ENCODE measurements at places on chromosomes 5 and 9. TPM values are rescaled to one million over a fixed set of nuclear protein-coding genes. Genes with fewer than 3 reads are reported as not detected.

The GPR21 gene
- not detected for polyA plus RNA-seq

The SMC2 gene
- polyA plus RNA-seq = 3.5 TPM

The EGFLAM gene
- polyA plus RNA-seq = 2.4 TPM

The GPR150 gene
- 0.60 TPM for polyA plus RNA-seq

The ASPN gene
- polyA plus RNA-seq = 1.5 TPM

The SPATA31D4 gene
- not detected for polyA plus RNA-seq

The PRR7 gene
- 3.7 TPM for polyA plus RNA-seq

The IL5 gene
- polyA plus RNA-seq = not detected

The MRPS30 gene
- polyA plus RNA-seq = 29.8 TPM

The PTBP3 gene
- 42.5 TPM for polyA plus RNA-seq

The ENTPD8 gene
- 32.4 TPM for polyA plus RNA-seq

The KLHL3 gene
- polyA plus RNA-seq = not detected

The SARDH gene
- 2.1 TPM for polyA plus RNA-seq

The MARCHF6 gene
- 42.2 TPM for polyA plus RNA-seq

The HTR4 gene
- polyA plus RNA-seq = 4.2 TPM

The FOXD4L3 gene
- 0.03 TPM for polyA plus RNA-seq

The TMC1 gene
- 0.51 TPM for polyA plus RNA-seq

The CCDC187 gene
- not detected for polyA plus RNA-seq

The RBM27 gene
- polyA plus RNA-seq = 9.3 TPM

The IFNK gene
- polyA plus RNA-seq = not detected

The PROB1 gene
- under 0.01 TPM for polyA plus RNA-seq

The HAVCR1 gene
- polyA plus RNA-seq = 1.5 TPM

The SLC4A9 gene
- 0.25 TPM for polyA plus RNA-seq

The C9orf153 gene
- polyA plus RNA-seq = not detected

The SLC6A7 gene
- polyA plus RNA-seq = 0.46 TPM

The PCDHGA6 gene
- polyA plus RNA-seq = 0.85 TPM

The AGXT2 gene
- polyA plus RNA-seq = not detected

The BARX1 gene
- 0.23 TPM for polyA plus RNA-seq

The CCDC192 gene
- 2.4 TPM for polyA plus RNA-seq

The MYOZ3 gene
- polyA plus RNA-seq = 0.92 TPM

The BRINP1 gene
- 0.19 TPM for polyA plus RNA-seq

The ORM2 gene
- polyA plus RNA-seq = not detected

The ZMAT2 gene
- polyA plus RNA-seq = 87.2 TPM

The SMU1 gene
- 10.4 TPM for polyA plus RNA-seq

The THBS4 gene
- 3.8 TPM for polyA plus RNA-seq

The SLC22A5 gene
- 11.9 TPM for polyA plus RNA-seq

The LHX2 gene
- polyA plus RNA-seq = not detected

Measured in sigmoid colon (tissue), 7 donors.